ENCODE measurements at places on chromosomes 7 and 10.

DNA sequence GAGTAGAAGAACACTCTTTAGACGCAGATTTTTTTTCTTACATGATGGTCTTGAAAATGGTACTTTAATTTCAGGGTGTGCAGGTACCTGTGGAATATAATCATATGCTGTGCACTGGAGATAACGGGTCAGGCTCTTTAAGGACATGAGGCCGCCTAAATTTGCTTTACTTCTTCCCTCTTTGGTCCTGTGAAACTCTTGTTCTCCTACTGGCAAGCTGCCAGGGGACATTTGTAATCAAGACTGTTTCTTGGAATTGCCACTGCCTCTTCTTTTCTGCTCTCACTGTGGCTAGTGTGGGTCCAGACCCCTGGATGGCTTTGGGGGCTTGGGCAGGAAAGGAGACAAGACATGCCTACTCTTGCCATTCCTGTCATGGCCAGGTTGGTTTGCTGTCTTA, 146.0 kb downstream of the SND1 start:
- DNase-seq = no peak

- DNase-seq = no peak
Observed at GRCh38 chr7:134627109-134627774, 19.4 kb upstream of the BPGM start.

- no peak for DNase-seq
Observed at GRCh38 chr7:52475001-52475582, 560.3 kb upstream of the POM121L12 start.

DNA sequence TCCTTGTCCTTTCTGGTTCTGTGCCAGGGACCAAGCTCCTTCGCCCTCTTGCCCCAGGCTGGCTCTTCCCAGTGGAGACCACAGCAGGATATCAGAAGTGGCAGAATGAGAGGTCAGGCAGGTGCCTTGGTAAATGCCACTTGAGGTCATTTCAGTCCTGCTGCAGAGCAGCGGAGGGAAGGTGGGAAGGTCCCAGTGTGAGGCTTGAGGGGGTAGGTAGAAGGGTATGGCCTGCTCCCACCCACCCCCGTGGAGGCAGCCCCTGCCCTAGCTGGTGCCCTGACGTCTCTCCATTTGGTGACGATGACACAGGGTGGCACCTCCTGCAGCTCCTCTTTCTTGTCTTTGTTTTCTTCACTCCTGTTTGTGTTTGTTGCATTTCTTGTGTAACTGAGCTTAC, 538.8 kb downstream of the TCERG1L start:
- DNase-seq = no peak

DNA sequence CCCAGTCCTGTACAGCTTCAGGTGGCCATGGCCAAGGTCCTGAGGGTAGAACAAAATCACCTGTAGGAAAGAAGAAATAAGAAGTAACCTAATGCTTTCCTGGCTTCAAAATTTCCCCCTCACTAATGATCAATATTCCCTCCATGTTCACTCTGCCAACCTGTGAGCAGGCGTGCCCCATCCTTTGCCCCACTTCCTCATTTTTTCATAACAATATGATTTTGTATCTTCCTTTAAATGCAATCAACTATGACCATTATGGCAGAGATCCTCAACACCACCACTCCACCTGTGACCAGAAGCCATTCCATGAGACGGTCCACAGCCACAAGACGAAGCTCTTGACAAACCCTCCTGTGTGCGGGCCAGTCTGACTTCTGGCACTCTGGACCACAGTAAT, 7.0 kb downstream of the MSS51 start:
- DNase-seq = no peak

- no peak for DNase-seq
Observed at GRCh38 chr10:99973190-99973589, 36.6 kb downstream of the DNMBP start.

DNA sequence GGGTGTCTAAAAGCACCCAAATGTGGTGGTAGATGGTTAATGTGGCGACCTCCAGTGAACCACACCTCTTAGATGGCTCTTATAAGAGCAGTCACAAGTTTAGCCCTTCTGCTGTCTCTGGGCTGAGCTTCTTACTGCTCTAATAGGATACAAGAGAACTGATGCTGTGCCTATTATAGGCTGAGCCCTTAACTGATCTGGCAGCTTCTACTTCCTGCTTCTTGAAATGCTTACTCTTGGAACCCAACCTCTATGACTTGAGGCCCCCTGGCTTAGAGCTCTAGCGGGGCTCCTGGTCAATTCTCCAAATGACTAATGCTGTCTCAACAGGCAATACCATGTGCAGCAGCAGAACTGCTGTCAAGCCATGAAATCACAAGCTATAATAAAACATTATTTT, 35.0 kb upstream of the LSM8 start:
- no peak for DNase-seq

DNA sequence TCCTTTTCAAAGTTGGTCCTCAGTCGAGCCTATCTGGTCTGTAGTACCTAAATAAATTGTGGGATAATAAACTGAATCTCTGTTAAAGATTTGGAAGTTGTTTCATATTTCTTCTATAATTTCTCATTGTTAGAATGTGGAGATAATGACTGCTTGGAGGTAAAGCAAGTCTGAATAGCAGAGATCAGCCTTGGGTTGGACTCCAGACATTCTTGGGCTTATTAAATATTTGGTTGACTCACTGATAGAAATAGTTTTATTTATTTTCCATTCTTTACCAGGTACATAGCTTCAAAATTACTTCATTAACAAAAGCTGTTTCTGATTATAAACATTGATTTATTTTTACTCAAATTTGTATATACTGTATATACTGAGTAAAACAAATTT, 34.3 kb downstream of the TPST1 start:
- DNase-seq = no peak

GRCh38 chr10:28538595-28538994, 5.7 kb downstream of the WAC start:
- no peak for DNase-seq

DNA sequence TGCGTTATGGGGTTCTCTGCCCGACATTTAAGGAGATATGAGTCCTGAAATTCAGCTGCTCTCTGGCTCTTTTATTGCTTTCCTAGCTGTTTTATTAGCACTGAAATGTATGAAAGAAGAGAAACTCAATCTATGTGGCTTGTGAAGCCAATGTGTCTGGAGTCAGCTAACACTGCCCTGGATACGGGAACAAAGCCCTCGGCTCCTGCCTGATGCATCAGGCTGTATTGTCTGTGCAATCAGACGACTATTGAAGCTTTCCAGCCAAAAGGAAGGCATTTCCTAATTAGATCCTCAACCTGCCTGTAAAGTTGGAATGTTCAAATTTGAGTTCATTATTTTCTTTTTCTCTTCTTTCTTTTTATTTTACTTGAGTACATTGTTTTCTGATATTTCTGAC, 22.0 kb upstream of the TM9SF3 start:
- no peak for DNase-seq

DNA sequence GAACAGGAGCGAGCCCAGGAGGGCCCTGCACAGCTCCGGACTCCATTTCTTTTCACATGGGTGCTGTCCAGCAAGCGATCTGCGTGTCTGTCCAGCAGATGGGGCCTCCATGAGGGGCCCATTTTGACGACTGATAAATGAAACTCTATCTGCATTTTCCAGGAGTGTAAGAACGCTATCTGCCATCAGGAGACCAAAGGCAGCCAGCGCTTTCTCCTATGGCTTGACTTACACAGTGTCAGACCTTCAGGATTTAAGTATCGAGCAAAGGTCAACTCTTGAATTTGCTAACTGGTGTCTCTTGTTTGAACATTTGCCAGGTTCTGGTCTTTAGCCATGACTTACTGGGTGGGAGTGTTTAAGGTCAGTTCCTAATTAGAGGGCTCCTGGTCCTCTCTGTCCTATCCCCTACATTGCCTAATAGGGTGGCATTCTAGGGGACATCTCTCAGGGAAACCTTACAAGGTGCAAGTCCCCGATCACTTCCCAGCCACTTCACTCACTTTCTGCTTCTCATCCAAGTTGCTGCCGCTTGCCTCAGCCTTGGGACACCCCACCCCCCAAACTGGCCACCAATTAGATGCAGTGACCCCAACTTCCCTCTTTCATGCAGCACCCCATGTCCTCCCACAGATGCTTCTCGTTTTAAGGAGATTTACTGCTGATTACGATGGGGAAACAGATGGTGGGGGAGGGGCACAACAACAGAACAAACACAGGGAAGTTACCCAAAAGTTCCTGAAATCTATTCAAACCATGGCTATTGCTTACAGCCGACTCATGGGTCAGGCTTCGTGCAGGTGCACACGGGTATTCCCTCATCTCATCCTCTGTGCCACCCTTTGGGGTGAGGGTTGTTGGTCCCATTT, 20.0 kb downstream of the VSIR start:
- DNase-seq = no peak

- DNase-seq = no peak
Observed at GRCh38 chr10:60350400-60350799, 39.3 kb downstream of the ANK3 start.

GRCh38 chr7:37018954-37019353, 294.7 kb upstream of the AOAH start:
- no peak for DNase-seq

GRCh38 chr7:134721171-134721570, 58.3 kb upstream of the CALD1 start:
- no peak for DNase-seq

DNA sequence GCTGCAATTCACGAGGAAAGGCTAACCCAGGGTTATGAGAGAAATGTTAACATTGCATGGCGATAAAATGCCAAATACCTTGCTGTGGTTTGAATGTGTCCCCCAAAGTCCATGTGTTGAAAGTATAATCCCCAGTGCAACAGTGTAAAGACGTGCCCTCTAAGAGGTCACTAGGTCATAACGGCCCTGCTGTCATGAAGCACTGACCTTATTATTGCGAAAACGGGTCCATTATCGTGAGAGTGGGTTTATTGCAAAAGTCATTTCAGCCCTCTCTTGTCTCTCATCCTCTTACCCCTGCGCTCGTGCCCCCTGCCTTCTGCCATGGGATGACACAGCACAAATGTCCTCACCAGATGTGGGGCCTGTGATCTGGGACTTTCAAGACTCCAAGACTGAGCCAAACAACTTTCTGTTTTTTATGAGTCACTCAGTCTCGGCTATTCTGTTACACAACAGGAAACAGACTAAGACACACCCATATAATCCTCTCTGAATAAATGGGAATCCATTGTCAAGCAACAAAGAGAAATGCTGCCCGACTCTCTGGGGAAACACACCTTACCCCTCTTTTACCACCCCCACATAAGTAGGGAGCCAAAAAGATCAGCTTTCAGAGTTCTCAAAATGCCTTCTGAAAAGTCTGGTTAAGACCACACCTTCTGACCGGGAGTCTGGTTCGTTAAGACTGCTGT, 73.1 kb upstream of the UCN3 start:
- peak; percentile 90 for DNase-seq

GRCh38 chr10:30538086-30538485, 91.5 kb downstream of the LYZL2 start:
- DNase-seq = no peak

- no peak for DNase-seq
Observed at GRCh38 chr10:113131613-113132261, 181.7 kb downstream of the TCF7L2 start.

DNA sequence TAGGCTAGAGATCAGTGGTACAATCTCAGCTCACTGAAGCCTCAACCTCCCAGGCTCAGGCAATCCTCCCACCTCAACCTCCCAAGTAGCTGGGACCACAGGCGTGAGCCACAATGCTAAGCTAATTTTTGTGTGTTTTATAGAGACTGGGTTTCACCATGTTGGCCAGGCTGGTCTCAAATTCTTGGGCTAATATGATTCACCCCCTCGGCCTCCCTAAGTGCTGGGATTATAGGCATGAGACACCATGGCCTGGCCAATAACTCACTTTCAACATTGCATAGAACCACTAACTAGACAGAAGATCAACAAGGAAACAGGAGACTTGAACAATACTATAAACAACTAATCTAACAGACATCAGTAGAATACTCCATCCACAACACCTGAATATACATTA, 191.7 kb downstream of the LRRN3 start:
- no peak for DNase-seq

- DNase-seq = no peak
Observed at GRCh38 chr7:90290244-90291113, 30.6 kb downstream of the FAM237B start.

DNA sequence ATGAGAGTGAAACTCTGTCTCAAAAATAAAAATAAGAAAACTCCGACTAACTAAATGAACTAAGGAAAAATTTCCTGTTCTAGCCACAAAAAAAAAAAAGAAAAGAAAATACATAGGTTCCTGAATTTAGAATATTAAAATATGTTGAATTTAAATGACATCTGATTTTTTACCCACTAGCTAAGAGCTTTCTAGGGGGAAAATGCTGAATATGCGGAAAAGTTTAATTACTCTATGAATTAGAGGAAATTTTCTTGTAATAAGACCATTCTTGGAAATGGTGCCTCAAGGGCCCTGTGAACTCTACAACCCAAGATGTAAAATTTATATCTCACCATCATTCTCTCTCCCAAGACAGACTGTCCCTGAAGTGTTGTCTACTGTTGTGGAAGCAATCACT, 165.0 kb upstream of the CALN1 start:
- no peak for DNase-seq

- no peak for DNase-seq
Observed at GRCh38 chr7:39525926-39526325, 40.3 kb upstream of the YAE1 start.

DNA sequence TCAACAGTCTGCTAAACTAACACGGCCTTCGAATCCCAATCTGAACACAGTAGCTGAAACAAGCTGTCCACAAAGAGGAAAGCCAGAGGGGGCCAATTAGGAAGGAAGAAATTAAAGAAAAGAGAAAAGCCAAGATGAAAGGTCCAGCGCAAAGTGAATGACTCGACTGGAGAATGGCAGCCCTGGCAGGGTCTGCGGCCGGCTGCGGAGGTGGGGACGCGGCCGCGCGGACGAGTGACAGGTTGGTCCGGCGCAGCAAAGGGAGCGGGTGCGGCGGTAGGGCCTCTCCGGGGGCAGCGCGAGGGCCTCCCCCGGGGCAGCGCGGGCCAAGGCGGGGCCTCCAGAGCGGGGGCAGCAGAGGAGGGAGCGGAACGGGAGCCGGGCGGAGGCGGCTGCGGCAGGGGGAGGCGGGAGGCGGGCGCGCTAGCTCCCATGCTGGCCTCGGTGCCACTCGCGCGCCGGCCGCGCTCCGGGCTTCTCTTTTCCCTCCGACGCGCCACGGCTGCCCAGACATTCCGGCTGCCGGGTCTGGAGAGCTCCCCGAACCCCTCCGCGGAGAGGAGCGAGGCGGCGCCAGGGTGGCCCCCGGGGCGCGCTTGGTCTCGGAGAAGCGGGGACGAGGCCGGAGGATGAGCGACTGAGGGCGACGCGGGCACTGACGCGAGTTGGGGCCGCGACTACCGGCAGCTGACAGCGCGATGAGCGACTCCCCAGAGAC, at the start of gene VWC2:
Gene VWC2 (plus strand): TSS at position 421 of the 718 bp plus-strand sequence. CDS start 1,798 bp downstream, outside the sequence.
- no peak for DNase-seq

Measured in activated effector memory CD4-positive, alpha-beta T cell treated with anti-CD3 and anti-CD28 coated beads, Interleukin-2, amount 50 U/mL, for 16 hours (primary cell).